ENCODE measurements at places on chromosomes 11 and 22.

GRCh38 chr11:116312570-116313391 is 460.0 kb downstream of the BUD13 start:
- no peak for DNase-seq

DNA sequence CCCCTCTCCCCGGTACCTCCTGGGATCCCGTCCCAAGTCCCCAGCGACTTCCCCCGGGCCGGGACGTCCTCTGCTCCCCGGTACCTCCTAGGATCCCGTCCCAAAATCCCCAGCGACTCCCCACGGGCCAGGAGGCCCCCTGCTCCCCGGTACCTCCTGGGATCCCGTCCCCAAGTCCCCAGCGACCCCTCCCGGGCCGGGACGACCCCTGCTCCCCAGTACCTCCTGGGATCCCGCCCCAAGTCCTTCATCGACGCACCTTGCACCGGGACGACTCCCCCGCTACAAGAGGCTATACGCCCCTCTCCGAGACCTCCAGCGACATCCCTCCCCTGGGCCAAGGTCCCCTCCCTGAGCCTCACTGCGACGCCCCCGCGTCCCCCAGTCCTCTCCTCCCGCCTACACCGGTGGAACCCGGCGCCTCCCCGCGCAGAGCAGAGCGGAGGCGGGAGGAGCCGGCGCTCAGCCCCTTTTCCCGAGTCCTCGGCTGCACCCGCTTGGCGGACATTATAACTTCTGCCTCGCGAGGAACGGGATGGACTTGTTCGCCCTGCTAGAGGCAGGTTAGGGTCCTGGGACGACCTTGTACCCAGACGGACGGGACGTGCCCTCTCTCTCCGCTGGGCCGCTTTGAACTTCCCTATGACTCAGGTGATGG is 912 bp downstream of the KREMEN1 start:
- no peak for DNase-seq

GRCh38 chr11:135008412-135008811 is 596.4 kb upstream of the B3GAT1 start:
- DNase-seq: no peak

- no peak for DNase-seq
Measured at GRCh38 chr11:101863361-101863760, 51.4 kb upstream of the CEP126 start.

GRCh38 chr11:93633835-93634234 is 27.6 kb upstream of the CEP295 start:
- no peak for DNase-seq

DNA sequence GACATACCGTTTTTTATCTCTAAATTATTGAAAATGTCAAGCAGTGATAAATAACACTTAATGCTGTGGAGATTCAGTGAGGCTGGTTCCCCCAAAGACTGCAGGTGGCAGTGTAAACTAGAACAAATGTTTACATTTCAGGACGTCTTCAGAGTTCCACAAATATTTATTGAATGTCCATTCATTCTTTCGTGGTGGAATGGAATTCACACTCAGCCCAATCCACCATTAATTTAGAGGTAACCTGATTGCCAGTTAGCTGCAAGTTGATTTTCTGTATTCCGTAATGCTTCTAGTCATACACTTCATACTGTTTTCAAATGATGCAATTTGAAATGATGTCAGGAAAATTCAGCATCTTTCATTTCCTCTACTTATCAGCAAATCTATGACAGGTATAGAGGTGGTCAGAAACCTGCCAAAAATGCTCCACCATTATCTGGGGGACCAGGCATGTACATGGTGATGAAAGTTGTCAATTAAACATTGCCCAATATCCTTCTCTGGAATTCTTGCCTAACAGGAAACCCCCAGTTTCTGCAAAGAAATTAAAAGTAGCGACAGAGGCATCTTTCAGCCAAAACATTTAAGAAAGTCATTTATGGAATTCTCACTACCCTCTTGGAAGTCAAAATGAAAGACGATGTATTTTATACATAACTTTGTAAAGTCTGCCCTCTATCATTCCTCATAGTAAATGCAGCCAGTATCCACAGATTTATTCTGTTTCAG is 94.3 kb upstream of the BMAL1 start:
- peak; percentile 35 for DNase-seq

- no peak for DNase-seq
Measured at GRCh38 chr11:114110952-114111947, 51.7 kb downstream of the ZBTB16 start.

GRCh38 chr11:117824571-117825537 is at the start of gene FXYD2:
TSS of gene FXYD2 (minus strand) at chr11:117824744. CDS start at chr11:117824678, 66 bp downstream.
- peak; percentile 21 for DNase-seq

DNA sequence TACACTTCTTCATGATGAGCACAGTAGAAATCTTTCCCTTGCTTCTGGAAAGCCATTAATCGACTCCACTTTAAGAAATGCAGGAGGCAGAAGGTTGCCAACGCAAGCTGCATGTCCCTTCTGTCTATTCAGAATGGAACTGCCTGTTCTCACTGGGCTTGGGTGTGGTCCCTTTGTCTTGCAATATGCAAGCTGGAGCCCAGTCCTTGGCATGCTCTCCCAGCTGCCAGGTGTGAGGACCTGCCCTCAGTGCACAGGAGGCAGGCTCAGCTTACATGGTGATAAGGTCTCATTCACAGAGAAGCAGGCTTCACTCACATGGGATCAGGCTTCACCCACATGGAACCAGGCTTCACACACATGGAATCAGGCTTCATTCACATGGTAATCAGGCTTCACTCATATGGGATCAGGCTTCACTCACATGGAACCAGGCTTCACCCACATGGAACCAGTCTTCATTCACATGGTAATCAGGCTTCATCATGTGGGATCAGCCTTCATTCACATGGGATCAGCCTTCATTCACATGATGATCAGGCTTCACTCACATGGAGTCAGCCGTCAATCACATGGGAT is 59.2 kb upstream of the USP47 start:
- no peak for DNase-seq

- DNase-seq: no peak
Measured at GRCh38 chr22:46803936-46804335, 41.5 kb downstream of the TBC1D22A start.

DNA sequence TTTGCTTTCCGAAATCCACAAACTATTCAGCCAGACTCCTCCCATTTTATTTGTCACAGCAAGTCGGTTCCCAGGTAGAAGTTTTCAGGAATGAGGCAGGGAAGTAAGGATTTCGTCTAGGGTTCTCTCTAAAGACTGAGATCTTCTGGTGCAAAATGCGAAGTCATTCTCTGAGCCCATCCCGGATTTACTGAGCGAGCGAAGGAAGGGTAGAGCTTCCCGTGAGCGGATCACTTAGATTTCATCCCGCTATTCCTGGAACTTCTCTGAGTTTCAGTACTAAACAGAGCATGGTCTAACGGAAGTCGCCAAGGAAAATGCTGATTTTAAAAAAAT is 3.1 kb upstream of the CALCA start:
- DNase-seq: no peak

DNA sequence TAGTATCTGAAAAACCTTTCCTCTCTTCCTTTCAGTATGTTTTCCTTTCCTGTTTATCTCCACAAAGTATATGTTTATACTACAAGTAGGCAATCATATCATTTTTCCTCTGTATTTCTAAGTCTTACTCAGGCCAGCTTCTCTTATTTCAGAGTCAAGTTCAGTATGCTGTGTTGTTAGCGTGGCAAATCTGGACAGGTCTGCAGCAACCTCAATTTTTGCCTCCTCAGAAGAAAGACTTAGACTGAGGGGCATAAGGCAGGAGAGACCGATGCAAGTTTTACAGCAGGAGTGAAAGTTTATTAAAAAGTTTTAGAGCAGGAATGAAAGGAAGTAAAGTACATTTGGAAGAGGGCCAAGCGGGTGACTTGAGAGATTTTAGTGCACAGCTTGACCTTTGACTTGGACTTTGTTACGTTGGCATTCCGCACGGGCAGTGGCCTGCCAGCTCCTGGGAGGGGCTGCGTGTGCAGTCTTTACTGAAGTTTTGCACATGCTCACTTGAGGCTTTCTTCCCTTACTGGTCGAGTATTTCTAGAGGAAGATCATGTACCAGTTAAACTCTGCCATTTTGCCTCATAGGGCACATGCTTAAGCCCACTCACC is 343.2 kb downstream of the NTM start:
- no peak for DNase-seq

DNA sequence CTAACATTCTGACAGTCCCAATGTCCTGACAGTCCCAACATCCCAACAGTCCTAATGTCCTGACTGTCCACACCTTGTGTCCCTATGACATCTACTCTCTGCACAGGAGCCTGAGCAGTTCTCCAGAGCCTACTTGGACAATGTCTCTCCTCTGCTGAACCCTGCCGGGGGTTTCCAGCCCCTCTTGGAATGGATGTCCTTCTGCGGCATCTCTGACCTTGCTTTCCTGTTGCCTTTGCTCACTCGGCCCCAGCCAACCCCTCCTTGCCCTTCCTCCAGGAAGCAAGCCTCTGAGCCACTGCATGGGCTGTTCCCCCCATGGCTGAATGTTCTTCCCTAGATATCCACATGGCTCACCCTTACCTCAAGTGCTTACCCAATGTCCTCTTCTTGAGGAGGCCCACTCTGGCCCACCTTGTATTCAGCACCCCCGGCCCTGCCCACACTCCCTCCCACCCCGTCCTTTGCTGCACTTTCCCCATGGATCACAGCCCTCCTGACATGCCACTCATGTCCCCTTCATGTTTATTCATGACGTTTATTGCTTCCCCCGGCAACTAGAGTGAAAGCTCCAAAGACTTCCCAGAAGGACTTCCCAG is 59.5 kb downstream of the DHCR7 start:
- DNase-seq: no peak

DNA sequence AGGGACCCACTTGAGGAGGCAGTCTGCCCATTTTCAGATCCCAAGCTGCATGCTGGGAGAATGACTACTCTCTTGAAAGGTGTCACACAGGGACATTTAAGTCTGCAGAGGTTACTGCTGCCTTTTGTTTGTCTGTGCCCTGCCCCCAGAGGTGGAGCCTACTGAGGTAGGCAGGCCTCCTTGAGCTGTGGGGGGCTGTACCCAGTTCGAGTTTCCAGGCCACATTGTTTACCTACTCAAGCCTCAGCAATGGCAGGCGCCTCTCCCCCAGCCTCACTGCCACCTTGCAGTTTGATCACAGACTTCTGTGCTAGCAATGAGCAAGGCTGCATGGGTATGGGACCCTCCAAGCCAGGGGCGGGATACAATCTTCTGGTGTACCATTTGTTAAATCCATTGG is 126.0 kb downstream of the OR4A5 start:
- no peak for DNase-seq

DNA sequence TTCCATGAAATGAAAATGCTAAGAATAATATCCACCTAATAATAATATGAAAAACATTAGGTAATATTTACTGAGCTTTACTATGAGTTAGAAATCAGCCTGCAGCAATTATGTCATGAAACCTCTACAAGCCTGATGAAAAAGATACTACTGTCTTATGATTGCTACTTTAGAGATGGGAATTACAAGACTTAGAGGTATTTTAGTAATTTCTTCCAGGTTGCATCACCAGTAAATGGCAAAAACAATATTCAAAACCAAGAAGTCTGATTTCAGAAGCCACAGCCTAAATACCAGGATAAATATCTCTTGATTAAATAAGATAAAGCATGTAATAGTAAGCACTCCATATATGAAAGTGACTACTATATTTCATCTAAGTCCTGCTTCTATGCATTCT is 13.8 kb downstream of the OR5B21 start:
- no peak for DNase-seq

DNA sequence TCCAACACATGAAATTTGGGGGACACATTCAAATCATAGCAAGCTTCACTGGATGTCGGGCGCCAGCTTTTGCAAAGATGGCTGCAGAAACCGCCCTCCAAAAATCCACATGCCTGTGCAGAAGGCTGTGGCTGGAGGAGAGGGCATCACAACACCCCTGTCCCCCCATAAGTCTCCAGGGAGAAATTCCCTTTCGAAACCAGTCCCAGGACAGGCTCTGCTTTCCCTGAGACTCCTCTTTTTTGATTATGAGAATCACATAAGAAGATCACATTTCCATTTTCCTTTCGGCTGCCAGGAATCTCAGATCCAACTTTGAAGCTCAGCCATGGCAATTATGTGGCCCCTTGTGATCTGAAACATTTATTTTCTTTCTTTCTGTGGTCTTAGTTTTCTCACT is 9.7 kb downstream of the LIF start:
- no peak for DNase-seq

DNA sequence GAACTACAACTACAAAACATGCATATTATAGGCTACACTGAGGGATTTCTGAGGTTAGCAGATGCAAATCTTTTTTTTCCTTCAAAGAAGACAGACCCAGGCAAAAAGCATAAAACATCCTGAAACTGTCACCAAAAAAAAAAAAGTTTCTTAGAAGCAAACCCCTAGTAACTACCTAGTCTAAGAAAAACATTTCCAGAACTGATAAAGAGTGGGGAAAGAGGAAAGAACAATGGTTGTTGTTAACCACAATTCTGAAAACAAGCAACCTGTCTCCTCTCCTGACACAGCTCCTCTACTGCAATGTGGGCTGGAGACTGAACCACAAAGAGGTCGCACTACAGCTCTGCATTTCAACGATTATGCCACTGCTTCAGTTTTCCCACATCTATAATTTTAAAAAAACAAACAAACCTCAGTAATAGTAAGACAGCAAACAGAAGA is 15.0 kb downstream of the DENND5A start:
- peak; percentile 18 for DNase-seq

- no peak for DNase-seq
Measured at GRCh38 chr11:120168960-120169681, 31.2 kb upstream of the TRIM29 start.

GRCh38 chr11:80916173-80916798 is 1475.5 kb upstream of the TENM4 start:
- DNase-seq: no peak

DNA sequence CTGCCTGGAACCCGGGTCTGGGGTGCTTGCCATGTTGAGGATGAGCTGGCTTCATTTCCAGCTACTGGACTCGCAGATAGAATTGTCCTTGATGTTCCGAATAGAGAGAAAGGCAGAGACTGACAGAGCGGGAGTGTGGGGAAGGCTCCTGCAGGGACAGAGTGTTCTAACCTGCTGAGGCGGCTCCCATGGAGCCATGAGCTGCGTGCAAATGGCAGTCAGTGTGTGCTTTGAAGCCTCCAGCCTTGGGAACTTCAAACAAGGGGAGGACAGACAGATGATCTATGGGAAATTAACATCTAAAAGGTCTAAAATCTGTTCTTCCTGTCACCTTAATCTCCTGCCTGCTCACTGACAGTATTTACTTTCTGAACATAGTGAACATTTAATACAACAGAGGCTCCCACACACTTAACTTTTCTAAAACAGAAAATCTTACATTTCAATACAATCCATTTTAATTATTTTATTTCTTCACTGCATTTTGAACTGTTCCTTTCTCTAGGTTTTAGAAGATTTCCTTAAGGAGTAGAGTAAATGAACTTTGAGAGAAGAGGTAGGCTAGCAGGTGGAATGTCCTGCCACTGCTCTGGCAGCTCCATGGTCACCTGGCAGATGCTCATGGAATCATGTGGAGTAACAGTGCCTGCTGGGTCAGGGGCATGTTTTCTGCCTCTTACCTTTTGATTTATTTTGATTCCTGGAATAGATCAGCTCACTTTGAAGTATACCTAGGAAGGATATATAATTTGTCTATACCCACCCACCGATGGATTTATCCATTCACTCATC is 481.7 kb downstream of the NTM start:
- DNase-seq: no peak

All from AML-193 (cell line).